Frontal cortex (tissue), 4 donors: ENCODE measurements at places on chromosomes 12 and 14.

DNA sequence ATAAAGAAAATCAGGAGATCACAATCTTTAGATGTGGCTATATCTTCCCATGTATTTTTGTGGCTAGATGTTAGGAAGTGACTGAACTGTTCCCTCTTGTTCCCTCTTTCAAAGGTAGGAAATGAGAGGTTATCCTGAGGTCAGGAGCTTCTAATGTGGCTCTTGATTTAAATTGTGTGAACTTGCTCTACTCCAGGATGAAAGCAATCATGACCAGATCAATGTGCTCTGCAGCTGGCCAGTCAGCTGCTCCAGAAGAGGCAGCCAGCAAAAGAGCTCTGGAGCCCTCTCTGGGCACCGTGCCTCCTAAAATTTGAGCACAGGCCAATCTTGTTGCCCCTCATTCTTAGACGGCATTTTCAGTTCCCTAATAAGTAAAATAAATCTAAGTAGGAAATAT, 32.0 kb downstream of the CDK17 start:
- no peak for DNase-seq

- no peak for DNase-seq
Measured at GRCh38 chr14:94960285-94961001, 190.5 kb upstream of the GSC start.

DNA sequence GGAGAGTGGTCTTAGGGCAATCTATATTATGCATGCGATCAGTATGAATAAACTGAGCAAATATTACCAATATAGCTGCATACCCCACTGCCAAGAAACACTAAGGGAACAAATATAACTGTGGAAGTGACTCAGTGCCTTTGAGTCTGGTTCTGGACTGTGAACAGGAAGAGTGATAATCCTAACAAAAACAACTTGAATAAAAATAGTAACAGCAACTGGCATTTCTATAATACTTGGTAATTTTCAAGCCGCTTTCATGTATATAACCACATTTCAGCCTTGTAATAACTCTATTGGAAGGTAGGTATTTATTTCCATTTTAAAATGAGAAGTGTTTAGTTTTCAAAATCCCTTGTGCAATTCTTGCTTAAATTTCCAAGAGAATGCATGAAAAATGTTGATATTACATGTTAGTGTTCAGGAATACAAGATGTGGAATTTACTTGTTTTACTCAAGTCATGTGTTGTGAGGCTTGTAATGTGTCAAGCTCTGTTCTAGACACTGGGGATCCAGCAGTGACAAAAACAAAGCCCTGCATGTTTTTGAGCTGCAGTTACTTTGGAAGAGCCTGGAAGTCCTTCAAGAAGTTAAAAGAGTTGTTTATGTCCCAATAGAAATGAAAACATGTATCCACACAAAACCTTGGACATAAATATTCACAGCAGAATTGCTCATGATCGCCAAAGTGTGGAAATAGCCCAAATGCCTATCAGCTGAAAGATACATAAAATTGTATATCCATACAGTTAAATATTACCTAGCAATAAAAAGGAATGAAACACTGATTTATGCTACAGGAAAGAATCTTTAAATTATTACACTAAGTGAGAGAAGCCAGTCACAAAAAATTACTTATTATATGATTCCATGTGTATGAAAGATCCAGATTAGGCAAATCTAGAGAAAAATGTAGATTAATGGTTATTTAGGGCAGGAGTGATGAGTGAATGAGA, 338.1 kb upstream of the TMEM132C start:
- no peak for DNase-seq

GRCh38 chr14:77761205-77761931, 412 bp upstream of the SNW1 start:
- DNase-seq, result no peak

GRCh38 chr14:73047808-73048207, 10.5 kb upstream of the RBM25 start:
- DNase-seq, result no peak

GRCh38 chr14:64329149-64329548, 35.0 kb upstream of the ESR2 start:
- no peak for DNase-seq

DNA sequence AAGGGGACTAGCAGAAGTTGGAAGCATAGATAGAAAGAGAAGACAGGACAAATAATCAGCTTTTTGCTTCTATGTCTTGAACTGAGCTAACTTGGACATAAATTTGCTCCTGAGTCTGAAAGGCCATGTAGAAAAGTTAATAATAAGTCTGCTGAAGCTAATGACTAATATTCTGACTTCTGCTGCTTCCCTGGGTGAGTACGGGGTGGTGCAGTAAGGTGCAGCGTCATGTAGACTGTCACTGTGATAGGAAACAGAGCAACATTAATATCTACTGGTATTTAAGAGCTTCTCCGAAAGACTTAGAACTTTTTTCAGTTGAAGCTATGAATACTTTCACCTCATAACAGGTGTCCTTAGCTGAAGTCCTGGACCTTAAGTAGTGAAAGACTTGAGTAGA, 34.1 kb upstream of the CPM start:
- DNase-seq, result no peak

DNA sequence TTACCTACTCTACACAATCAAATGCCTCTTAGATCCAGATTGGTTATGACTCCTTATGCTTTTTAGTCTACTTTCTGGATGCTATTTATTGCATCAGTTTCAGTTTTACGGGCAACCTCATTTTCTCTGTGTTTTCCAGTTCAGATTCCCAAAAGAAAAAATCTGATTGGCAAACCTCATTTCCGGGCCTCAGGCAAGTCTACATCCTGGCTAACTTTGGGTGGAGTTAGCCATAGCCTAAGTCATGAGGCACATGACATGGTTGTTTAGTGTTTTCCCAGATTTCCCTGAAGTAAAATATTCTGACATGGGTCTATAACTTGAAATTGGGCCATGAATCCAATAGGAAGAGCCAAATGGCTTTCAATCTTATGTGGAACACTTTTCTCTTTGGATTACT, 339.7 kb downstream of the NUAK1 start:
- no peak for DNase-seq

DNA sequence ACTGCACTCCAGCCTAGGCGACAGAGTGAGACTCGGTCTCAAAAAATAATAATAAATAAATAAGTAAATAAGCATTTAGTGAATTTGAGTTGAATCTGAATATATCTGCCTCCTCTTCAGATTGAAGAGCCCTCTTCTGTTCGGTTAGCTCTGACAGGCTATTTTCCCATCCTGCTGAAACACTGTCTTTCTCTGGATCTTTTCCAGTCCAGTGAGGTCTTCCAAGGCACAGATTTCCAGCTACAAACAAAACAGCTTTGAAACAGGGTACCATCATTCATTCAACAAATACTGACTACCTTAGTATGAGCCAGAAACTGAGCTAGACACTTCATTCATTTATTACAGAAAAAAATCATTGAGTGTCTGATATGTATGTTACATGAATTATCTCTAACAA, 7.2 kb upstream of the SPRYD3 start:
- DNase-seq, result no peak

- no peak for DNase-seq
Measured at GRCh38 chr14:23538050-23538718, 13.4 kb downstream of the ZFHX2 start.
